Epithelial cell of esophagus (primary cell): ENCODE measurements at places on chromosomes 5 and 9.

GRCh38 chr9:14616188-14616982 lies 76.8 kb downstream of the ZDHHC21 start:
- peak; percentile 73 for DNase-seq

GRCh38 chr9:36928670-36929349 lies 105.3 kb downstream of the PAX5 start:
- peak; percentile 68 for DNase-seq

- DNase-seq: no peak
Measured at GRCh38 chr5:146912874-146913273, 34.3 kb upstream of the PPP2R2B start.

DNA sequence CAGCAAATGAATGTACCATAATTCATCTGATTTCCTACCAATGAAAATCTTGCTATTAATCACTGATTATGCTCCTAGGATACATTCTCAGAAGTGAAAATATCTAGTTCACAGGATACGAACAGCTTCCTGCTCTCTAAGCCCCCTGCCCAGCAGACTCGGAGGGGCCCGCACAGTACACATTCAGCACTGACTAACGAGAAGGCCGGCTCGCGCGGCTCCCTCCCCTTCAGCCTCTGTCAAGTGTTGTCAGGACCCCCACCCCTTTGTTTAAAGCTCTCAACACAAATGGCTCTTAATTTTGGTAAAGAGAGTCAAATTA lies 82.0 kb downstream of the PRRT1B start:
- no peak for DNase-seq

DNA sequence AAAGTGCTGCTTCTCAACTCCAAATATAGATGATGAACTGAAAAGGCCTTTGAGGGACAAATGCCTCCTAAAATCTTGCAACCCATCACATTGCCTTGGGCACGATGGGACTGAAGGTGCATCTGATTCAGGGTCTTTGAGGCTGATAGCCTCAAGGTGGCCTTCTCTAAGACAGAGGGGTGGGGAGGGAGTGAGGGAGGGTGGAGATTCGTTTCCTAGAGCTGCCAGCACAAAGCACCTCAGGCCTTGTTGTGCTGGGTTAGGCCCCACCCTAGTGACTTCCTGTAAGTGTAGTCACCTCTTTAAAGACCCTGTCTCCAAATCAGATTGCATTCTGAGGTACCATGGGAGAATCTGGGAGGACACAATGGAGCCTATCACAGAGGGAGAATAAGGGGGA lies 57.1 kb downstream of the BARX1 start:
- DNase-seq: no peak

- DNase-seq: peak; percentile 42
Measured at GRCh38 chr9:116641292-116642059, 45.6 kb upstream of the TRIM32 start.

GRCh38 chr5:155027993-155028629 lies 14.6 kb downstream of the KIF4B start:
- DNase-seq: peak; percentile 55

- no peak for DNase-seq
Measured at GRCh38 chr9:86860006-86860405, 87.3 kb downstream of the GAS1 start.

DNA sequence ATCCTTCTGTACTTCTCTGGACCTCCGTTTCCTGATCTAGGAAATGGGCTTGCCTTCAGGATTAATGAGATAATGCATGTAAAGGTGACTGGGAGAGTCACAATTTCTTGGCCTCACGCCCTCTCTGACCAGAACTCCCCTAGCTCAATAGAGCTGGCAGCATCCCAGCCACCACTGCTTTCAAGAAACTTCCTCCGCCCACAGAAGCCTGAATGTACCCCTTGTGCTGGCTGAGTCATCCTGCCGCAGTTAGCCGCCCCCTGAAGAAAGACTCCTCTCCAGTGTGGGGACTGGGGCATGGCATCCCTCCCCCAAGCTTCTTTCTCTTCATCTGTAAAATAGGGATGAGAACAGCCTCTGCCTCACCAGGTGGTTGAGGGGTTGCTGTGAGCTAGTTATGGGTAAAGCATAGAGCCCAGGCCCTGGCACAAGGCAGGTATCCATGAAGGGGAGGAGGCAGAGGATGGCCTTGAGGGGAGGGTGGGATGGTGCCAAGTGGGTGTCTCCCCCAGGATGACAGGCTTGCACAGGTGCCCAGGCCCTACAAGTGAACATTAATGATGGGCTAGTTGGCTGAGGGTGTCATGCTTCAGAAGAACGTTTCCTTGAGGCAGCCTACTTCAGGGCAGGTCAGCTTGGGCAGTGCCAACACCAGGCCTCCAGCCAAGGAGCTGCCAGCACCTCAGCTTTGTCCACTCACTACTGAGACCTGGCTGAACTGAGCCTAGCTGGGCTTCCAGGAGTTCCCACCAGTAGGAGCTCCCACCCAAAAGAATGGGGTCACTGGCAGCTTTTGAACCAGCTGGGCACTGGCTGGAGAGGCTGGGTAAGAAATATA lies 3.4 kb downstream of the PDLIM4 start:
- DNase-seq: peak; percentile 47

DNA sequence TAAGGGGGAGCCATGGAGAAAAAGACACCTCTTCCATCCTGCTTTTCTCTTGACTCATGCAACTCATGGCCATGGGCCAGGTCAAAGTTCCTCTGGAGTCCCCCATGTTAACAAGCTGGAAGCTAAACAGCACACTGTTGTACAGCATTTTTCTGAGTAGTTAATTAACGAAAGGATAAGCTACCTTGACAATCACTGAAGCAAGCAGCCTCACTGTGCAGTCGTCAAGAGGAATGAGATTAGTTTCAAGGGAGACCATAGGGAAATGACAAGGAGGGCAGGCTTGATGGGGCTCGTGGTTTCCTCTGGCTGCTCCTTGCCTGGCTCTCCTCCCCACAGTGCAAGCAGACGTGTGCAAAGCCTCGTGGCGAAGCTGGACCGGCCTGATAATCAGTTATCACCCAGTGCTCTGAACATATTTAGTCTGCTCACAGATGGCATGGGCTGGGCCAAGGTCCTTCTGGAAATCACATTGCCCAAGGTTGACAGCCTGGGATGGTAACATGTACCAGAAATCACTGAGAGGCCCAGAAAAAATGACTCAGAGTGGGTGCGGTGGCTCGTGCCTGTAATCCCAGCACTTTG lies 209.5 kb downstream of the SLIT3 start:
- DNase-seq: no peak

DNA sequence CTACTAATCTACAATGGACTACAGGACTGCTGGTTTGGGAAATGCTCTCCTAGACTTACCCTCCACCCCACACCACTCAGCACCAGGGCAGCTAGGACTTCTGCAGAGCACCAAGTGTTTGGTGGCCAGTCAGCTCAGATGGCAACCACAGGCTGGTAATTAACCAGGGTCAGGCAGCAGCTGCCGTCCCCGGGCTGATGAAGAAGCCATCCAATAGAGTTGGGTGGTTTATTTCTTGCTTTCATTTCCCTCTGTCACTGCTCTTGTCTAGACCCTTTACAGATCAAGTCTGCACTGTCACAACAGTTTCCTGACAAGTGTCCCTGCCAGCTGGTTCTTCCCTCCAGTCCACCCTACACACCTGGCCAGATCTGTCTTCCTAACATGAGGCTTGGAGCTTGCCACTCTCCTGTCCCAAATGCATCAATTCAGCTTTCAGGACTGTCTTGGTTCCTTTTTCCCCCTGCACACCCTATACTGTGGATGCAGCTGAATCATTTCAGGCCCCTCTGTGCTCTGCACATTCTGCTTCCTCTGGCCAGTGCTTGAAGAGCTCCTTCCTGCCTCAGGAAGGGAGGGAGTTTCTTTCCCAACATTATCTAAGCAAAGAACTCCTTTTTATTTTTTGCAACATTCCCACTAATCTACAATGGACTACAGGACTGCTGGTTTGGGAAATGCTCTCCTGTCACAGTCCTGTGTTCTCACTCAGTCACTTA lies 30.2 kb upstream of the HSPA9 start:
- no peak for DNase-seq

DNA sequence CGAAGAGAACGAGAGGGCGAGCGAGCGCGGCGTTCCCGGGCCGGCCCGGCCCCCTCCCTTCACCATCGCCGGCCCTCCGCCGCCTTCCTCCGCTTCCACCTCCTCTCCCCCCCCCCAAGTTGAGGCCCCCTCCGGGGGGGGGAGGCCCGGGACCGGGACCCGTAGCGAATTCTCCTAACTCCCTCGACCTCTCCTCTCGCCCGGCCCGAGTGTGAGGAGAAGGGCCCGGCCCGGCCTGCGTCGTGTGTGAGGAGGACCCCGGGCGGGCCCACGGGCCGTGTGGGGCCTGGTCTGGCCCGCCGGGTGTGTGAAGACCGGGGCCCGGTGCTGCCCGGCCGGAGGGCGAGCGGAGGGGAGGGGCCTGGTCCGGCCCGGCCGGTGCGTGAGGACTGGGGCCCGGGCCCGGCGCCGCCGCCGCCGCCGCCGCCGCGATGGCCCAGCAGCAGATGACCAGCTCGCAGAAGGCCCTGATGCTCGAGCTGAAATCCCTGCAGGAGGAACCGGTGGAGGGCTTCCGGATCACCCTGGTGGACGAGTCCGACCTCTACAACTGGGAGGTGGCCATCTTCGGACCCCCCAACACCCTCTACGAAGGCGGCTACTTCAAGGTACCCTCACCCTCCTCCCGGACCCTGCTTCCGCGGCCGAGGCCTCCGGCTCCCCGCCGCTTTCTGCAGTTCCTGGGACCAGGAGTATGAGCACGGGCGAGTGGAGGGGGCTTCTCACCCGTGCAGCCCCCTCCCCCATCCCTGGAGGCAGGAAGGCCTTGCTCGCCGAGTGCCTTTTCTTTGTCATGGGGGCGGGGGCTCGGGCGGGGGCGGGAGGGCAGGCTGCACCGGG lies 587 bp downstream of the UBE2R2 start:
- DNase-seq: peak; percentile 55

GRCh38 chr9:137985637-137986071 lies 108.1 kb downstream of the CACNA1B start:
- no peak for DNase-seq

DNA sequence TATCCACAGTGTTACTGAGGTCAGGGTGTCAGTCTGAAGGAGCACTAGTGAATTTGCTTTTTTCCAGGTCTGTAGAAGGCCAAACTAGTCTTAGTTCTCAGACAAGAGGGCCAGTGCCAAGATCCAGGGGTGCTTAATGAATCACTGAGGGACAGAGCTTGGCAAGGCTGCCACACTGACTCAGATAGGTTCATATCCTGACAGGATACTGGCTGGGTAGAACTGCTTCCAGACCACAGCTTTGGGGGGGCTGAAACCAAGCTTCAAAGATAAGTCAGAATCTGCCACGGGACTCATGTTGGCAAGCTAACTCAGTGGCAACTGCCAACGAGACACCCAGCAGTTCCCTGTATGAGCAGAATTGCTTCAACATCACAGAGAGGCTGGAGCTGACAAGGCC lies 1125.4 kb downstream of the EFNA5 start:
- peak; percentile 22 for DNase-seq

GRCh38 chr5:159409801-159410200 lies 79.5 kb upstream of the IL12B start:
- no peak for DNase-seq

- no peak for DNase-seq
Measured at GRCh38 chr5:1217596-1218206, 7.5 kb upstream of the SLC6A18 start.
